Heart right ventricle (tissue), 16 donors: ENCODE measurements at places on chromosomes 1 and 21. TPM values are rescaled to one million over a fixed set of nuclear protein-coding genes. Genes with fewer than 3 reads are reported as not detected.
A peak's percentile ranks its signal among the peaks of the same experiment; 100 is the strongest.

GRCh38 chr1:243850202-243850451 is at the start of gene AKT3:
Gene AKT3 (minus strand): TSS chr1:243850243. CDS start chr1:243843170, 7,073 bp downstream.
- DNase-seq = peak; percentile 82

DNA sequence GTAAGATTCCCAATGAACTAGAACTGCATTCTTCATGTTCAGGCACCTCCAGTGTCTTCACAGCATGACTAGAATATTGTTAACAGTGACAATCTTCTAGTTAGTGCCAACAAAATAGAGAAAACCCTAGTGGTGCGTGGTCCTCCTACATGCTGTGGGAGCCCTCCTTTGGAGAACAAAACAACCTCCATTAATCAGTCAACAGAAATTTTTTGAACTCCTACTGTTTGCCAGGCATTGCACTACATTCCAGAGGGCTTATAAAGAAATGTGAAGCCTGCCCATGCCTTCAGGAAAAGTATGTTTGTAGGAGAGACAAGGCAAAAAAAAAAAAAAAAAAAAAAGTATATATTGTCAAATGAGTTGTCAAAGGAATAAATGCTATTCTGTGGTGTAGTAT is 252.7 kb downstream of the LRRC40 start:
- no peak for DNase-seq

GRCh38 chr1:19445417-19446342 is 39.7 kb downstream of the CAPZB start:
- DNase-seq = peak; percentile 41

Gene TMED5
- total RNA-seq = 58.6 TPM

Gene CNR2
- total RNA-seq = not detected

Gene LINGO4
- 0.70 TPM for total RNA-seq
